ENCODE measurements at places on chromosomes 11 and 22.

GRCh38 chr11:64539711-64540427, 51.2 kb upstream of the SLC22A12 start:
- no peak for DNase-seq

DNA sequence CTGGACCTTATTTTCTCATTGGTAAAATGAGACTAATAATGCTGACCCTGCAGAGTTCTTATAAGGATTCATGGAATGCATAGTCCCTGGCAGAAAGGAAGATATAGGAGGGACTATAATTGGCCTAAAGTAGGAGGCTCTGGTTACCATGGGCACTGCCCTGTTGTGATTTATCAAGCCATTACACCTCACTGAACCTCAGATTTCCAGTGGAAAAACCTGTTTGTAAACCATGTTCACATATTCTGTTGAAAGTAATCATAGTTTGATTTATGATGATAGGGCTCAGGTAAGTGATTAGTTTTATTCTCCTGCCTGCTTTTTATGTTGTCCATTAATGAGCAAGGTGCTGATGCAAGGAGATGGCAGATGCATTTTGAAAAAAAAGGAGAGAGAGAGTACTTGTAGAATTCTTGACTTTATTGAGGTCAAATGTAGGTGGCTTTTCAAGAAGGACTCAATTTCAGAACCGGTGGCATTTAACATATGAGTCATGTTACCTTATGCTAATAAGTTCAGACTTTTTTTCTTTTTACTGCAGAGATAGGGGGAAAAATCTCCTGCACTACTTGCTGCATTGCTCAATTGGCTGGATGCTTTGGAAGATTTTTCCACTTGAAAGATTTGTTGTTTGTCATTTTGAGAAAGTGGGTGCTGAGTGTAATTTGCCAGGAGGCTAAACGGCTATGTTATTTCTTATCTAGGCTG, 14.6 kb downstream of the NF2 start:
- DNase-seq, result peak; percentile 81

GRCh38 chr11:72786305-72787215, 7.3 kb downstream of the STARD10 start:
- no peak for DNase-seq

DNA sequence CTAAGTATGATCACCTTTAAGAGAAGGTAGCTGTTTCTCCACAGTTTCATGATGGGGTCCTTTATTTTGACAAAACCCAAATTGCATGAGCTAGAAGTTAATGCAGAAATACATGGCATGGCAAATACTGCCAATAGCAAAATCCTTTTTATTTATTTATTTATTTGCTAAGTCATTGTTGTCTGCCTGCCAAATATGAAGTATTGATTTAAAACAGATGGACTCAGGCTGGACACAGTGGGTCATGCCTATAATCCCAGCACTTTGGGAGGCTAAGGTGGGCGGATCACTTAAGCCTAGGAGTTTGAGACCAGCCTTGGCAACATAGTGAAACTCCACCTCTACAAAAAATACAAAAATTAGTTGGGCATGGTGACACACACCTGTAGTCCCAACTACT, 52.4 kb downstream of the LARGE2 start:
- DNase-seq, result no peak

- peak; percentile 64 for DNase-seq
Measured at GRCh38 chr11:118171269-118172062, 5.0 kb downstream of the SCN2B start.

- no peak for DNase-seq
Measured at GRCh38 chr11:16871368-16871767, 132.9 kb downstream of the C11orf58 start.

- no peak for DNase-seq
Measured at GRCh38 chr22:24564376-24565058, 8.7 kb downstream of the SNRPD3 start.

DNA sequence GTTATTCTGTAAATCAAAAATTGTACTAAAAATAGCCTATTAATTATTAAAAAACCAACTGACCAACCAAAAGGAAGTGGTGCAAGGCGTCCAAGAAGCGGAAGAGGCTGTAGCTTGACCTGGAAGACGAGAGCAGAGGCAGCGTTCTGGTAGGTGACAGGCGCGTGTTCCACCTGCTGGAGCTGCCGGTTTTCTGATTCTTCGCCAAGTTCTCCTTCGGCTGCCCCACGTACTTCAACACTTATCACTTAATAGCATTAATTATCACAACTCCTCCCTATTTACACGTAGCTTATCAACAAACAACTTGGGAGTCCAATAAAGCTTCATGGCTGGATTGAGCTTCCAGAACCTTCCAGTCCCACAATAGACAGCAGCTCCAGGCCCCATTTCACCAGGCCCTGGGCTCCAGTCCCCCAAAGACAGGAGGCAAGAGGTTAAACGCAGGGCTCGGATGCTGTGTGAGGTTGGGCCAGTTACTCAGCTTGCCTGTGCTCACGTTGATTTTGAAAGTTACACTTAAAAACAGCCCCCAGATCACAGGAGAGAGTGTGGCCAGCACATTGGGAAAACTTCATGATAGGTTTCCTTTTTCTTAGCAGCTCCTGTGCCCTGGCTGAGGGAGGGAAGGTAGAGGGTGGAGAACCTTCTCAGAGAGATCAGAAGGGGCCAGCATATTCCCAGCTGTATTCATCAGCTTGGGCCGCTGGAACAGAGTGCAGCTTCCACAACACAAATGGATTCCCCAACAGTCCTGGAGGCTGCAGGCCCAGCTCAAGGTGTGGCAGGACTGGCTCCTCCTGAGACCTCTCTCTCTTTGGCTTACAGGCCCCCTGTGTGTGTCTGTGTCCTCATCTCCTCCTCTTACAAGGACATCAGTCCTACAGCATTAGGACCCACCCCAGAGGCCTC, 54.2 kb upstream of the FGF3 start:
- DNase-seq, result no peak

DNA sequence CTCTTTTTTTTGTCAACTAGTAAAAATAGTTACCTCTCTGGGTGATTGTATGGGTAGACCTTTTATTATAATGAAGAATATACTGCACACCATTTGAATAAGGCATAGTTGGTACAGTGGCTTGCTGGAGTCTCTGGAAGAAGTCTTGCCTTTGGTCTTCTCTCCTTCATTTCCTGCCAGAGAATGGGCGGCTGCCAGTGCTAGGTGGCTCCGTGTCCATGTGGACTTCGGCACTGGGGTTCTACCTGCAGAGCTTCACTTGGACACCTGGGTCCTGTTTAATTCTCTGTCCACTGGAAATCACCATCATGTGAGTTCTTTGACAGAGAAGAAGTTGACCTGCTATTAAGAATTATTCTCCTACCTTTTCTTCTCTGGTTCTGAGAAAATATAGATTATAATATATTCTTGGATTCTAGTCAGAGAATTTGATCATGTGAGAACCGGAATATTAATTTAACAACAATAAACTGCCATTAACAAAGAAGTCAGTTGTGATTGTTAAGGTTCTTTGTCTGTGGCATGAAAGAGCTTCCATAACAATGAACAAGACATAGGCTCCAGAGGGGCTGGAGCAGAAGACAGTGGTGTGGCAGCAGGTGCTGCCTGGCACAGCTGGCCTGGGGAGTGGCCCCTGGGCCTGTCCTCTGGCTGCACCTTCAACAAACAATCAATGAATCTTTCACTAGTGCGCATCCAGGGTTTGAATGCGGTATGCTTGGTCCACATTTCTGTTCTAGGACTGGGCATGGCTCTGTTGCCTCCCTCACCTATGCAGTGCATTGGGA, 77.5 kb downstream of the PPFIBP2 start:
- DNase-seq, result no peak

GRCh38 chr11:27397624-27398399, 34.8 kb upstream of the CCDC34 start:
- peak; percentile 32 for DNase-seq

DNA sequence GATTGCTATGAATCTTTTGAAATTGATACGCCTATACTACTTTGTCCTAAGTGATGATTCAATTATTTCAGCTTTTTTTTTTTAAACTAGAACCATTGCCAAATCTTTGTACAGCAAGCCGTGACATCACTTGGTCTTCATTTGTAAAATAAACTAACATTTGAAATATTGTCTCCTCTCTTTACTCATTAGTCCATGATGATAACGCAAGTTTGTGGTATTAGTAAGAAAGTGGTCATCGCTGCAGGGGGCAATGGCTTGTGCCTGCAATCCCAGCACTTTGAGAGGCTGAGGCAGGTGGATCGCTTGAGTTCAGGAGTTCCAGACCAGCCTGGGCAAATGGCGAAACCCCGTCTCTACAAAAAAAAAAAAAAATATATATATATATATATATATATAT, 12.9 kb upstream of the ARHGAP42 start:
- no peak for DNase-seq

- peak; percentile 43 for DNase-seq
Measured at GRCh38 chr11:64661146-64661545, 61.9 kb downstream of the NRXN2 start.

GRCh38 chr11:118939404-118939915, 13.7 kb upstream of the BCL9L start:
- DNase-seq, result no peak

DNA sequence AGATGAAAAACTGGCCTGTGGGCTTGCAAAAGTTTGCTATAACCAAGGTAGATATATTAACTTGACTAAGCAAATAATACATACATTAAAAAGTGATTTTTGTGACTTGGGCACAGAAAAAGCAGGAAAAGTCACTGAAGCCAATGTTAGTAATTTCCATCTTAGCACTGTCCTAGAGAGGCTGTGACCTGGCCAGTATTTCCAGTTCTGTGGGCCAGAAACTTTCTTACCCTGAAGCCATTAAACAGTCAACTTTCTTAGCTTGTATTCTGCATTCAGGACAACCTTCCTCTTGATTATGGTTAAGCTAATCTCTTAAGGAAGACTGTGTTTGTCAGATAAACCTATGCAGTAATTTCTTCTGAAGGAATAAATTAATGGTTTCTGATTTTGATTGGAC, 22.3 kb upstream of the SLC36A4 start:
- peak; percentile 9 for DNase-seq

- DNase-seq, result no peak
Measured at GRCh38 chr11:6333095-6333494, 12.8 kb upstream of the CAVIN3 start.

DNA sequence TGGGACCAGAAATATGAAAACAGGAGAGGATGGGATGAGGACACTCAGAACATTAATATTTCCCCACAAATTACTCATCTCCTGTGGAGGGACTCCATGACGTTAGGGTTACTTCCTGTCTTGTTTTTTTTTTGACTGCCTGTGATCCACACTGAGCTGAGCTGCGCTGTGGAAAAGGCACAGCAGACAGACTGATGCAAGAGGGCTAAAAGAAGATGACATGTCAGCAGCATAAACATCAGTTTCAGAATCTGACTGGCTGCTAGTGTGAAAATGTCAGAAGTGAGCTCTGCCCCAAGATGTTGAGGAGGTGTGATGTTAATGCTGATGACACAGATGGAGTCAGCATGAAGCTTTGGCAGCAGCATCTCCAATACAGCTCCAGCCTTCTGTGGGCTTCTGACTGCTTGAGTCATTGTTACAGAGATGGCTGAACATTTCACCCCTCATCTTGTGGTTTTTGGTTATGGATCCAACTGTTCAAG, 286.8 kb downstream of the BLID start:
- peak; percentile 69 for DNase-seq

GRCh38 chr22:33975841-33976240, 55.6 kb upstream of the LARGE1 start:
- DNase-seq, result no peak

DNA sequence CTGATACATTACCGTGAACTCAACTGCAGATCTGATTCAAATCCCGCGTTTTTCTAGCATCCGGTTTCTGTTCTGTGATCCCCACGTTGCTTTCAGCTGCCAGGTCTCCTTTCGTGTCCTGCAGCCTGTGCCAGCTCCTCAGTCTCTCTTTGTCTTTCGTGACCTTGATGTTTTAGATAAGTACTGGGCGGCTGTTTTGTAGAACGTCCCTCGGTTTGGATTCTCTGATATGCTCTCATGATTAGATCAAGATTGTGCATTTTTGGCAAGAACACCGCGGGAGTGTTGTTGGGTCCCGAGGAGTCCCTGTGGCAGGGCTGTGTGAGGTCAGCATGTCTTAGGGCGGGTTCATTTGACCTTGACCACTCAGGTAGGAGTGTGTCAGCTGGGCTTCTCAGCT, 38.6 kb downstream of the KCNQ1 start:
- no peak for DNase-seq

- DNase-seq, result peak; percentile 17
Measured at GRCh38 chr11:12606597-12606996, 67.6 kb upstream of the TEAD1 start.

- no peak for DNase-seq
Measured at GRCh38 chr11:128501632-128502549, 85.5 kb downstream of the ETS1 start.

DNA sequence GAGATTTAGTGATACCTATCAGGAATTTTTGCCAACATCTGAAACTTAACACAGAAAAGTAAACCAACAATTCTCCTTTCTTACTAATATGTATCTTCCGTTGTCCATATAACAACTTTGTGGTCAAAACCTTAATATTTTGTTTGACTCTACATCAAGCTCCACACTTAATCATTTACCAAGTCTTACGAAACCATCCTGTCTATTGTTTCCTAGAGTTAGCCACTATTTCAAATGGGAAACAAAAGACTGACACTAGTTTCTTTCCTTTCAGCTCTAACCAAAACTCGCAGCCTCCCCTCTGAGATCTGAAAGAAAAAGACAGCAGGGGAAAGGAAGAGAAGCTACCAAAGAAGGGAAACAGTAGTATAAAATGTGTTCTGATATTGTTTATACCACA, 26.5 kb upstream of the PRDM10 start:
- peak; percentile 40 for DNase-seq

GRCh38 chr22:46776876-46777608, 14.6 kb downstream of the TBC1D22A start:
- DNase-seq, result no peak

DNA sequence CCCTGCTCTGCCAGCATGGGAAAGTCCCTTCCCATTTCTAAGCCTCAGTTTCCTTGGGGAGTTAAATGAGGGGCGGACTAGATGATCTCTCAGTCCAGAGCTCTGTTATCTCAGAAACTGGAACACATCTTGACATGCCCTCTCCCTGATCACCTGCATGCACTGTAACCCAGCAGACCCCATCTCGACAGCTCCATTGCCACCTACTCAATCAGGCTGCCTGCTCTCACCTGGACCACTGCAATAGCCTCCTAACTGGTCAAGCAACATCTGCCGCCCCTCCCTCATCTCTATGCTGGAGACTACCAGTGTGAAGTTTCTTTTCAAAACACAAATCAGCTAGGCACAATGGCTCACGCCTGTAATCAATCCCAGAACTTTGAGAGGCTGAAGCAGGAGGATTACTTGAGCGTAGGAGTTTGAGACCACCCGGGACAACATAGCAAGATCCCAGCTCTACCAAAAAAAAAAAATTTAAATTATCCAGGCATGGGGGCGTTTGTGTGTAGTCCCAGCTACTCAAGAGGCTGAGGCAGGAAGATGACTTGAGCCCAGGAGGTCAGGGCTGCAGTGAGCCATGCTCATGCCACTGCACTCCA, 22.2 kb downstream of the LRRC55 start:
- DNase-seq, result no peak

DNA sequence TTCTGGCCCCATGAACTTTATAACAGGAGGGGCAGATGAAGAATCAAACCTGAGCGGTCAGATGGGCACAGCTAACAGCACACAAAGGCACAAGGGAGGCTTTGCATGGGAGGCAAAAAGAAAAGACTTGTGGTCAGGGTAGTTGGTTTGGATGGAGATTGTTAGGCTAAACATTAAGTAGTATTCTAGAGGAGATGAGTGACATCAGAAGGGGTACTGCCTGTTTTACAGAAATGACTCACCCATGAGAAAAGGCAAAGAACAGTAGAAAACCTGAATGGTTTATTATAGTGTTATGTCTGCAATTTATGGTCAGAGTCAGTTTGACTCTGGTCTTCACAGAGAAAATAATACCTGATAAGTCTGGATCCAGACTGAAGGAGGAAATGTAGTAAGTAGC, 129.8 kb upstream of the KIRREL3 start:
- DNase-seq, result no peak
